ENCODE measurements at places on chromosomes 2 and 18.
A peak's percentile ranks its signal among the peaks of the same experiment; 100 is the strongest.

DNA sequence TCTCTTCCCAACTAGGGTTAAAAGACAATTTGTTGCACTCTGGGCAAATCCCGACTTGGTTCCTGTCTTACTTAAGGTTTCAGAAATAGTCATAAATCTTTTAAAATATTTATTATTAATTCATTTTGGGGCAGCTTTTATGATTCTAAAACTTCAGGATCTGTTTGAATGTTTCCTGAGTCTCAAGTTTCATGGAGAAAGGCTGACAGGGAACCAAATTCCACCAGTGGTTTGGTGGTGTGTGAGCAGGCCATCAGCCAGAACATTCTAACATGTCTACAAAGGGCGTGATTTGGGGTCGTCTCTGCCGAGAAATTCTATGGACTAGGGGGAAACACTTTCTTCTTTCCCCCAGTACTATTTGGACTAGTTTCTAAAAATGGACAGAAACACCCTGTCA, 366.4 kb downstream of the ZNF521 start:
- DNase-seq, result no peak

- DNase-seq, result peak; percentile 31
These were observed at the start of gene CCDC85A for GRCh38 chr2:56183643-56184499. CCDC85A (plus strand) TSS chr2:56183990; CDS start chr2:56184625, 635 bp downstream.

DNA sequence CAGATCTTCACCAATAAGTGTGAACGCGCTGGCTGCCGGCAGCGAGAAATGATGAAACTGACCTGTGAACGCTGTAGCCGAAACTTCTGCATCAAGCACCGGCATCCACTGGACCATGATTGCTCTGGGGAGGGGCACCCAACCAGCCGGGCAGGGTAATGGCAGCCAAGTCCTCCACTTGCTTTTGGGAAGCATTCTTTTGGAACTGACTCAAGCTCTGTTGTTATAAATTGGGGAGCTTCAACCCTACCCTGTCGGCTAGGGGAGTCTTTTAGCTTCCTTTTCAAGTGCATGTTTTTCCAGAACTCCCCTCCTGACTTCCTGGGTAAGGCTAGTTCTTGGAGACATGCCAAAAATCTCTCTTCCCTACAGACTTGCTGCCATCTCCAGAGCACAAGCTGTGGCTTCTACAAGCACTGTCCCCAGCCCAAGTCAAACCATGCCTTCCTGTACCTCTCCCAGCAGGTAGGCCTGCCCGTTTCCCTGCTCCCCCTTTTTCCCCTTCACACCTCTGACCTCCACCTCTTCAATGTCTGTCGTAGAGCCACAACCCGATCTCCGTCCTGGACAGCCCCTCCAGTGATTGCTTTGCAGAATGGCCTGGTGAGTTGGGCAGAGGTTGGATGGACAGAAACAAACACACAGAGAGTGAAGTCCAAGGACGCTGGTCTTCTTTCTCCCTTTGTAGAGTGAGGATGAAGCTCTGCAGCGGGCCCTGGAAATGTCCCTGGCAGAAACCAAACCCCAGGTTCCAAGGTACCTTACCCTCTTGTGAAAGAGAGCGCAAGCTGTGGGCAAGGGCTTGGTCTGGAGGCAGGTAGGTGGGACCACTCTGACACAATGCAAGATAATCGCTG, 1.5 kb downstream of the ZFAND2B start:
- no peak for DNase-seq

DNA sequence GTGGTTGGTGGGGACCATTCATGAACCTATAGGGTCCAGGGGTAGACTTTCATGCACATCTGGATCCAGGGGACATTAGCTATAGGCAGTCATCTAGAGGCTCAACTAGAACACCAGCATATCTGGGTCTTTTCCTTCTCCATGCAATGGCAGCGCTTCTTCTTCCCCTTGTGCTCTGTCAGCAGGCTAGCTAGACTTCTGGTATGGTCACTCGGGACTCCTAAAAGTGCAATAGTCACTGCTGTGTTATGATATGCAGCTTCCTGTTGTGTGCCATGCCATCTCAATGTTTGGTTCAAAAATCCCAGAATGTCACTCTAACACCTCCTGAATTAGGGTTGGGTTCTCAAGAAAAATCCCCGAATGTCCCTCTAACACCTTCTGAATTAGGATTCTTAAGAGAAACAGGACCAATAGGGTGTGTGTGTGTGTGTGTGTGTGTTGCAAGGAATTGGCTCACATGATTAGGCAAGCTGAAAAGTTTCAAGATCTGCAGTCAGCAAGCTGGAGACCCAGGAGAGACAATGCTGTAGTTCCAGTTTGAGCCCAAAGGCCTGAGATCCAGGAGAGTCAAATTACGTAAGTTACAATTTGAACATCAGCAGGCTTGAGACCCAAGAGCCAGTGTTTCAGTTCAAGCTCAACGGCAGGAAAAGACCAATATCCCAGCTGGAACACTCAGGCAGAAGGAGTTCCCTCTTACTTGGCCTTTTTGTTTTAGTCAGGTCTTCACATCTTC, 97.1 kb upstream of the LTBP1 start:
- no peak for DNase-seq

DNA sequence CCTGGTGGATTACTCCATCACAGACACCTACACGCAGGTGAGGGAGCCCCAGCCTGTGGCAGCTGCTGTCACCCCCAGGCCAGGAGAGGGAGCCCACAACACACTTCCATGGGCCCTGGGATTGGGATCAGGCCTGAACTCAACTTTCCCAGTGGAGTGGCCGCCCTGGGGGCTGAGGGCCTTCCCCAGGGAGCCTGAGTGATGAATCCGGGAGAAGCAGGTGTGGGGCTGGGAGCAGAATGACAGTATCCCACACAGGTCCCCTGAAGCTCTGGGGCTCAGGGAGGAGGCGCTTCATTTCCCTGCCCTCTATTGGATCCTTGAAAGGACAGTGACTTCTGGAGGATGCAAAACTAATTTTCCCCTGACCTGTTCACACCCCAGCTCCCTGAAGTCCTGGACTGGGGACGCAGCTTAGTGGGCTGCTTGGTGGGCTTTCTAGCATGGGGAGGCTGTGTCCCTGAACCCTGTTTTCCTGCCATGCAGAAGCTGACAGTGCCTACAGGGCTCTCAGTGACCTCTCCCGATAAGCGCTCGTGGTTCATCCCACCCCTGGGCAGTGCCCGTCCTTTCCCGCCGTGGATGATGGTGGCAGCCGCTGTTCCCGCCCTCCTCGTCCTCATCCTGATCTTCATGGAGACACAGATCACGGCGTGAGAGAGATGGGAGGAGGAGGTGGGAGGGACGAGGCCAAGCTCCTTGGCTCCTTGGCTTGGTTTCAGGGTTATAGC, 11.0 kb downstream of the SLC4A3 start:
- no peak for DNase-seq

GRCh38 chr18:79531386-79531785, 135.7 kb downstream of the NFATC1 start:
- no peak for DNase-seq

DNA sequence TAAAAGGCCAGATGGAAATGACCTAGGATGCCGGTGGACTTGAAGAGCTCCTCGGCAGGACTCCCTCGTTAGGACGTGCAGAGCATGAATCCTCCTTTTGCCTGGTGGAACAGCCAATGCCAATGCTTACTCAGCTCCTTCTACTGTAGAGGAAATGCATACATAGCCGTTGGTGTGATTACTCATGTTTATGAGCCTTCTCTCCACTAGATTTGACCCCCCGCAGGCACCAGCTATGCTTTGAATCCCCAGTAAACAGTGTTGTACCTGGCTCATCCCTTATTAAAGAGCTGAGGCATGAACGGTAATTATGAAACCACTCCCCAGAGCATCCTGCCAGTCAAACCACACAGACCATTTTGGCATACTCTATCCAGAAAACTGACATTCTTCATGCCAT, 172.8 kb downstream of the ANTXR1 start:
- DNase-seq, result no peak

DNA sequence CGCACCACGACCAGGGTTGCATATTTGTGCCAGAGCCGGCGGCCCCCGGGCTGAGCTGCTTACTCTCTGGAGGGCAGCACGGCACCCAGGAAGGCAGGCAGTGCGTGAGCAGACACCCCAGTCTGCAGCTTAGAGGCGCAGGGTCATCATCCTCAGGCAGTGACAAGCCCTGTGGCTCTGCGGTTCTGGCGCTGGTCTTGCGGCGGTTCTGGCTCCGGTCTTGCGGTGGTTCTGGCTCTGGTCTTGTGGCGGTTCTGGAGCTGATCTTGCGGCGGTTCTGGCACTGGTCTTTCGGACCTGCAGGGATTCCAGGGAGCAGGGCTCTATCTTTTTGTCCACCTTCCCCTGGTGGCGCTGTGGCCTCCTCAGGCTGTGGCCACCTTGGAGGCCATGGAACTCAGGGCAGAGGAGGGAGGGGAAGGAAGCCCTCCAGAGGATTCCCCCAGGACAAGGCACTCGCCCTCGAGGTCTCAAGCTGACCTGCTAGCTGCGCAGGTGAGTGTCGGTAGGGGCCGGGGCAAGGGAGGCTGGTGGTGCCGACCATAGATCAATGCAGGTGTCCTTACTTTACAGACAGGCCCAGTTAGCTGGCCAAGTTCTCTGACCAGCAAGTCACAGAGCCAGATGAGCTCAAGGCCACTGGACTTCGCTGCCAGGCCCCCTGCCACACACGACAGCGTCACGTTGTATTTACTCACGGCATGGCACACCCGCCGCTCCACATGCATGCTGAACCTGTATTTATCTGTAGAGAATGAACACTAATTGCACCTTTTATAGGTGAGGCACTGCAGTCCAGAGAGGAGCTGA, 14.9 kb downstream of the ESPNL start:
- no peak for DNase-seq

DNA sequence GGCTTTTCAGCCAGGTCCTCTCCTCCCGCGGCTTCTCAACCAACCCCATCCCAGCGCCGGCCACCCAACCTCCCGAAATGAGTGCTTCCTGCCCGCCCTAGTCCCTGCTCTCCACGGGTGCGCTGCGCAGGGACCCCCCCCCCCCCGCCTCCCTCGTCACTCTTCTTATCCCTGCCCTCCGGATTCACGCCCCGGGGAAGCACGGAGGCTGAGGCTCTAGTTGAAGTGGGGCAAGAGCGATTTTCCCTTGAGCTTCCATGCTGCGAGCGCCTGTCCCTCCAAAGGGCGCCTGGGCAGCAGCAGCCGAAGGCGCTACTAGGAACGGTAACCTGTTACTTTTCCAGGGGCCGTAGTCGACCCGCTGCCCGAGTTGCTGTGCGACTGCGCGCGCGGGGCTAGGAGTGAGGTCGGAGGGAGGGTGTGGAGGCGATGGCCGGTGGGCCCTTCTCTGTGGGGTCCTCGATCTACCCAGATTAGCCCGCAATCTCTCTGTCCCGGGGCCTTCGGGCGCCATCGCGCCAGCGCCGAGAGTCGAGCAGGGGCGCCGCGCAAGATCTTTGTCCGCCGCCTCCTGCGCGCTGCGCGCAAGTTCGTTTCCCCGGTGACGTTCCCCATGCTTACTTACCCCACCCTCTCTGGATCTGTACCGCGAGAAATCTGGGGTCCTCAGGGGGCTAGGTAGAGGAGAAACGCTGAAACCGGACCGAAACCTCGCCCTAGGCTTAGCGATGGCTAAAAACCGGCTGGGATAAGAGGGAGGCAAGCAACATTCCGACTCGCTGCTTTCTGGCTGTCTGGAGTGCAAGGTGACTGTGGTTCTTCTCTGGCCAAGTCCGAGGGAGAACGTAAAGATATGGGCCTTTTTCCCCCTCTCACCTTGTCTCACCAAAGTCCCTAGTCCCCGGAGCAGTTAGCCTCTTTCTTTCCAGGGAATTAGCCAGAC, 677 bp downstream of the GAD1 start:
- DNase-seq, result no peak

GRCh38 chr2:143939626-143940330, 580.1 kb downstream of the ZEB2 start:
- DNase-seq, result no peak

GRCh38 chr2:65061146-65061909, 5.1 kb downstream of the CEP68 start:
- DNase-seq, result no peak

- DNase-seq, result no peak
These were observed 17.8 kb downstream of the CRIM1 start for GRCh38 chr2:36373149-36373926.

DNA sequence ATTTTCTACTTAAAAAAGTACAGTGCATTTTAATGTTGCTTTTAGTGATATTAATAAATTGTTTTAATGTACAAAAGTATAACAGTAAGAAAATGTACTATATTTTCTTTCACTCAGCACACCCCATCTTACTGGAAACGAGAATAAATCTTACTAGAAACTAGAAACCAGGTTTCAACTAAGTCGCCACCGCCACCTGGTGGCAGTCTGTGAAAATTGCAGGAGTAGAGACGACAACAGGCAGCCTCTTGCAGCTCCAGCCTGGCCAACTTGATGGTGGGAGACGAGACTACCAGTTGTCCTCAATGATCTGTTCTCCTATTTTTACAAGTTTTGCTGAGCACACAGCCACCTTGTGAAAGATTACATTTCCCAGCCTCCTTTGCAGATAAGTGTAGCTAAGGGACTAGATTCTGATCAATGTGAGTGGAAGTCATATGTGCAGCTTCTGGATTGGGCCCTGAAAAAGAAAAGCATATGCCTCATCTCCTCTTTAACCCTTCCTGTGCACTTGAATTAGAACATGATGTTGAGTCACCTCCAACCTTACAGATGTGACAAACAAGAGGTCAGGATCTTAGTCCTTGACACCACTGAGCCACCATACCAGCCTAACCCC, 8.7 kb downstream of the OTOF start:
- peak; percentile 47 for DNase-seq

DNA sequence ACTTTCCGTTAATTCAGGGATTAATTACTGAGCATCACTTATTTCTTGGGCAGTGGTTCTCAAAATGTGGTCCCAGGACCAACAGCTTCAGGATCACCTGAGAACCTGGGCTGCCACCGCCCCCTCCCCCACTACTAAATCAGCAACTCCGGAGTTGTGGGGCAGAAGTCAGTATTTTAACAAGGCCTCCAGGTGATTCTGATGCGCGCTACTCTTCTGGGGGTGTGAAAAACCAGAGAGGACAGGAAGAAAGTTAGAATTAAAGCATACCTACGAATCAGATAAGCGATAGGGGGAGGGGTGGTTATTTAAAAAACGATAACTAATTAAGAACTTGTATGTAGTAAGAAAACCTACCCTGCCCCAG, 319 bp downstream of the ZSCAN30 start:
- DNase-seq, result no peak

- no peak for DNase-seq
These were observed 278.1 kb downstream of the DCDC2C start for GRCh38 chr2:3981446-3981987.

DNA sequence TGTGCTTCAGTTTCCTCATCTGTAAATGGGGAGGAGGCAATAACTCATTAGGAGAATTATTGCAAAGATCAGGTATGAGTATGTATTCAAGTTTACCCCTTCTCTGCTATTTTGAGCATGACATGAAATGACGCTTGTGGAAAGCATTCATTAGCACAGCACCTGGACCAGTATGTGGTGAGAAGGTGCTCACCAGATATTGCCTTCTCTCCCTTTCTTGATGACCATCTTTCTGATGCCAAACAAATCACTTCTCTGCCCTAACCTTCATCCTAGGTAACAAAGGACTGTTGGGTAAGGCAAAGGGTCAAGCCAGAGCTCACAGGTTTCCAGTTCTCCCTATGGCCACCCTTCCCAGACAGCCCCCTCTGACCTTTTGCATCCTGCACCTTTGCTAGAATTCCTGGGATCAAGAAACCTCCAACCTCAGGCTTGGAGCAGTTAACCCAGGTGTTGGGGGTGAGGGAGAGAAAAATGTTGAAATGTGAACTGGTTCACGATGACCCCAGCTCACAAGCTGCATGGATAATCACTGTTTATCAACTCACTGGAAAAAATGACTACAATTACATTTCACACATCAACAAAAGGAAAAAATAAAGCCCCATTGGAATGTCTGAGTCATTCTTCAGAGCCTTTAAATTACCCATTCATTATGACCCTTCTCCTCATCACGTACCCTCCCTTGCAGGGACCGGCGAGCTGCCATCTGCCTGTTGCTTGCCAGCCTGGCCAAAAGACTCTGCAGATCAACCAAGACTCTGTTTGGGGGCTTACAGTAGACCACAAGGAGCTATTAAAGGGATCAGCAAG, 41.6 kb downstream of the LBH start:
- DNase-seq, result no peak

Data from stimulated activated CD8-positive, alpha-beta memory T cell treated with anti-CD3 and anti-CD28 coated beads, Interleukin-4, amount 100 ng/mL, for 24 hours (primary cell).